ENCODE measurements at places on chromosomes 12 and 14. TPM values are rescaled to one million over a fixed set of nuclear protein-coding genes. Genes with fewer than 3 reads are reported as not detected.

- DNase-seq = no peak
Observed at GRCh38 chr14:103941973-103942736, at the start of gene RD3L. Gene RD3L, minus strand, starts transcription at chr14:103942529. Its CDS starts 834 bp downstream, at chr14:103941695.

- DNase-seq = no peak
Observed at GRCh38 chr14:95651821-95652583, 34.2 kb upstream of the TCL1B start.

DNA sequence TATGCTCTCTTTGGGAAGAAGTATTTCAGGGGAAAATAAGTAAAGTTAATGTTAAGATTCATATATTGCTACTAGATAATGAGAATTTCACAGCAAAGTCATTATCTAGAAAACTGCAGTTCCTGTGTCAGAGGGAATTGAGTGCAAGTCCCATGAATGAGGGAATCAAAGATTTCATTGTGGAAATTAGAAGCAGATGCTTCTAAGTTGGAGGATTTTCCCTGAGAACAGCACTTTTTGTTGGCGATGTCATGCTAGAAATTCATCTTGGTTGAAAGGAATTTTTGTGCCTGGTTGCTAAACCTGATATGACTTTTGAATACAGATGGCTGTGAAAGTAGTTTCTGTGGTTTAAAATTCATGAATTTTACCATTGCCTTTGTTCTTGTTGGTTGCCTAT lies 25.6 kb downstream of the FRMD6 start:
- DNase-seq = no peak

The IFNG-AS1 gene
- total RNA-seq = 1.2 TPM

DNA sequence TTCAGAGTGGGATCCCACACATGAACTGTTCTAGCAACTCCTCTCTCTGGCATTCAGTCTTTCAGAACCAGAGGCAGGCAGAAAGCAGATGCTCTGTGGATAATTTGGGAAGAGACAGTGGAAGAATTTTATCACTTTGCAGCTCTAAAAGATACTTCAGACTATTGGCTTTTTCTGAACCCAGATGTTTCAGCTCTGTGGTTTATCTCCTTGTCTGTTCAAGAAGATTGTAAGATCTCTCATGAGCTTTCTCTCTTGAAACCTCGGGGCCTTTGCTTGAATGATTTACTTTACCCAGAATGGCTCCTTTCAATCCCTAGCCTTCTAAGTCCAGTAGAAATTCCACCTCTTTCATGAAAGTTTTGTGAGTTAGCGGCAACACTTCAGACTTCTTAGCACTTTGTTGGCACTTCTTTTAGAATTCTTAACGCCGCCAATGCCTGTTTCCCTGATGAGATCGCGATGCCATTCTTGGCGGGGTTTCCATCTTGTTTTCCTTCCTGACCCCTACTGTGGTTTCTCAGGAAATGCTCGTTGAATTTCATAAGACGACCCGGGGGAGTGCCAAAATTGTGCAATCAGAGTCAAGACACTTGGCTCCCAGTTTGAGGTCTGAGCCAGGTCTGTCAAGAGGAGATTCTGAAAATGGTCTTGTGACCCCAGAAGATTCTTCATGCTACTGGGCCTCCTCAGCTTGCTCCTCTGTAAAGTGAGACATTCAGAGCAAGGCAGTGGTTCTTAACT lies 107.0 kb upstream of the PRICKLE1 start:
- DNase-seq = no peak

DNA sequence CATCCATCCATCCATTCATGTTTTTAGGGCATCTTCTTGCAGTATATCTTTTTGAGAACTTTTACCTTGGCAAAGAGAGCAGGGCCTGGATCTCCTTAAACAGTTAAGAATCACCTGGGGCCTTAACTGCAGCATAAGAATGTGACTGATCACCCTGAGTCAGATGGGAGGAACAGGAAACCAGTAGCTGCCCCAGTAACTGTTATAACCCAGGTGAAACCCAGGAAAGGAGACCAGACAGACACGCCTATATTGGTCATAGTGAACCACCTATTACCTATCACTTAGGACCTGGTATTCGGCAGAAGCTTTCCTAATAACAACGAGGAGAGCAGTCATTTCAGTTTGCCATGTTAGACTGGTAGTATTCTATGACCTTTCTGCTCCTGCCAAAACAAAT lies 43.4 kb upstream of the NR2C1 start:
- peak; percentile 15 for DNase-seq

The CCDC175 gene
- not detected for total RNA-seq

DNA sequence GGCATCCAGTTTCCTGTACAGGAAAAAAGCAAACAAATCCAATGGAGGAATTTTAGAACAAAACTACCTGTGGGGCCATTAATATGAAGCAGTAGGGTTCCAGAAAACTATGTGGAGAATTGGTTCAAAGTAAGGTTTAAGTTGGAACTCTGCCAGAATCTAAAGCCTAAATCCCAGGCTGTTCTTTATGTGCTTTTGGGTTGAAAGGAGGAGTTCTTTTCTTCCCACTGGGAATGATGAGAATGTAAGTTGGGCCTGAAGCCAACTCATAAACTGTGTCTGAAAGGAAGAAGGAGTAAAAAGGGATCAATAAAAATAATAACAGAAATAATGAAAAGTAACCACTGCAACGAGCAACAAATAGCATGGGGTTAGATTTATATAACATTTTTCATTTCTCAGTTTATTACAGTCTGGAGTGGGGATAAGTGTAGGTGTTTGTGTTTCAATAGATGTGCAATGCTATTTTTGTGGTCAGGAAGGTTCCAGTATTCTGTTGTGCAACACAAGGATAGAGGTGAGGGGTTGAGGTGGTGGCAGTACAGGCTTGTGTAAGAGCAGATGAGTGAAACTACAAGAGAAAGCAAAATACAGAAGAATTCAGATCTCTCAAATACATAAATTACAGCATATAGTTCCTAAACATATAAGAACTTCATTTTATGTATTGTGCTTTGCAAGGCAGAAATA lies 373.6 kb downstream of the EMP1 start:
- DNase-seq = no peak

GRCh38 chr12:646442-647384 lies 16.5 kb downstream of the NINJ2 start:
- DNase-seq = no peak

DNA sequence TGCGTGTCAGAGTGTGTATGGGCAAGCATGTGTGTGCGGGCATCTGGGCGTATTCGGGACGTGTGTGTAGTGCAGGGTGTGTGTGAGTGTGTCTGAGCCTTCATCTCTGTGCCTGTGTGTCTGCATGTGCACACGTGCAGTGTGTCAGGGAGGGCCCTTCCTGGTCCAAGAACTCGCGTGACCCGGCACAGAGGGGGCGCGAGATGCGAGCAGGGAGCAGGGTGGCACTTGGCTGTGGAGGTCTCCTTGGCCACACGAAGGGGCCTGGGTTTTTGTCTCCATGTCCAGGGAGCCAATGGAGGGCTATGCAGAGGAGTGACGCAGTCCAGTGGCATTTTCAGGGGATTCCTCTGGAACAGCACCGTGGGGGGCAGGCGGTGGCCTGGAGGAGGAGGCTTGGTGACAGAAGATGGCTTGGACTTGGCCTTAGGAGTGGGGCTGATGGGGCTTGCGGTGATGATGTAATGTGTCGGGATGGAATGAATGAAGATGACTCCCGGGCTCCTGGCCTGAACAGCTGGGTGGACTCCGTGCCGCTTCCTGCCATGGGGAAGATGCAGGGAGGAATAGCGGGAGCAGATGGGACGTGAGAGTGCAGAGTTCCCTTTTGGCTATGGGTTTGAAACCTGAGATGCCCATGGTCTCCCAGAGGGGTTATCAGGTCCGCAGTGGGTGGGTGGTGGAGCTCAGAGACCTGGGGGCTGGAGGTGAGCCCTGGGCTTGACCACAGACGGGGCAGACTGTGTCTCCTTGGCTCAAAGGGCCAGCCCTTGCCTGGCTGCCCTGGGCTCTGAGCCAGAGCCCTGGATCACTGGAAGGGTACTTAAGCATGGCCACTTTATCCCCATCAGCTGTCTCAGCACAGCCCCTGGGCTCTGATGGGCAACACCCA lies 208.3 kb downstream of the PHETA1 start:
- no peak for DNase-seq

Measured in activated naive CD4-positive, alpha-beta T cell treated with anti-CD3 and anti-CD28 coated beads for 36 hours (primary cell).